ENCODE measurements at places on chromosomes 13 and 19. TPM values are rescaled to one million over a fixed set of nuclear protein-coding genes. Genes with fewer than 3 reads are reported as not detected.

Gene ITM2B
- 7,649 TPM for polyA plus RNA-seq

Gene CYP4F2
- not detected for polyA plus RNA-seq

Gene ZNF418
- 3.7 TPM for polyA plus RNA-seq

Gene OR7C1
- 0.09 TPM for polyA plus RNA-seq

Gene ZNF296
- not detected for polyA plus RNA-seq

Gene LENG9
- polyA plus RNA-seq: 1.9 TPM

Gene SLC39A3
- polyA plus RNA-seq: 1.7 TPM

Gene ZNF729
- polyA plus RNA-seq: not detected

Gene RNF113B
- 0.69 TPM for polyA plus RNA-seq

Gene ZNF442
- 1.5 TPM for polyA plus RNA-seq

Gene LILRB2
- not detected for polyA plus RNA-seq

Gene GDF15
- polyA plus RNA-seq: not detected

Gene CERS1
- polyA plus RNA-seq: 11.0 TPM

Gene MATK
- polyA plus RNA-seq: not detected

Gene ASF1B
- not detected for polyA plus RNA-seq

Gene THSD8
- 3.0 TPM for polyA plus RNA-seq

Gene ANGPTL8
- not detected for polyA plus RNA-seq

Gene RNF17
- polyA plus RNA-seq: not detected

Gene ZNF575
- 2.5 TPM for polyA plus RNA-seq

Gene ZSCAN4
- polyA plus RNA-seq: not detected

Gene PDX1
- not detected for polyA plus RNA-seq

Gene MTUS2
- polyA plus RNA-seq: 14.4 TPM

Gene IRS2
- 8.9 TPM for polyA plus RNA-seq

Gene KCNN4
- polyA plus RNA-seq: 4.1 TPM

Gene ZNF284
- polyA plus RNA-seq: 1.7 TPM

Gene SHISA7
- polyA plus RNA-seq: not detected

Gene ELSPBP1
- not detected for polyA plus RNA-seq

Gene KIR3DL1
- not detected for polyA plus RNA-seq

Gene NOTCH3
- 0.41 TPM for polyA plus RNA-seq

Gene OR10H1
- not detected for polyA plus RNA-seq

Gene NEK5
- 1.3 TPM for polyA plus RNA-seq

Gene AP2S1
- polyA plus RNA-seq: 49.7 TPM

Gene TMC4
- not detected for polyA plus RNA-seq

Gene MBD3L3
- polyA plus RNA-seq: not detected

Gene MEDAG
- 1.1 TPM for polyA plus RNA-seq

Gene ZNF560
- not detected for polyA plus RNA-seq

Gene TEX26
- polyA plus RNA-seq: 0.70 TPM

Gene CD209
- polyA plus RNA-seq: not detected

Gene ZNF544
- polyA plus RNA-seq: 31.5 TPM

Gene ZNF837
- not detected for polyA plus RNA-seq

Gene NCAN
- 1.6 TPM for polyA plus RNA-seq

Gene MEF2B
- not detected for polyA plus RNA-seq

Gene TLE5
- 9.8 TPM for polyA plus RNA-seq

Measured in Purkinje cell (primary cell).